ENCODE measurements at places on chromosomes 12 and 14.

GRCh38 chr12:6332459-6332858 lies 9.4 kb downstream of the TNFRSF1A start:
- DNase-seq, result peak; percentile 93

GRCh38 chr14:104370256-104370870 lies 209.2 kb upstream of the C14orf180 start:
- no peak for DNase-seq

- DNase-seq, result peak; percentile 53
These were observed 28.6 kb downstream of the SUDS3 start for GRCh38 chr12:118404876-118405521.

- DNase-seq, result no peak
These were observed 27.3 kb upstream of the BBS10 start for GRCh38 chr12:76375470-76375869.

DNA sequence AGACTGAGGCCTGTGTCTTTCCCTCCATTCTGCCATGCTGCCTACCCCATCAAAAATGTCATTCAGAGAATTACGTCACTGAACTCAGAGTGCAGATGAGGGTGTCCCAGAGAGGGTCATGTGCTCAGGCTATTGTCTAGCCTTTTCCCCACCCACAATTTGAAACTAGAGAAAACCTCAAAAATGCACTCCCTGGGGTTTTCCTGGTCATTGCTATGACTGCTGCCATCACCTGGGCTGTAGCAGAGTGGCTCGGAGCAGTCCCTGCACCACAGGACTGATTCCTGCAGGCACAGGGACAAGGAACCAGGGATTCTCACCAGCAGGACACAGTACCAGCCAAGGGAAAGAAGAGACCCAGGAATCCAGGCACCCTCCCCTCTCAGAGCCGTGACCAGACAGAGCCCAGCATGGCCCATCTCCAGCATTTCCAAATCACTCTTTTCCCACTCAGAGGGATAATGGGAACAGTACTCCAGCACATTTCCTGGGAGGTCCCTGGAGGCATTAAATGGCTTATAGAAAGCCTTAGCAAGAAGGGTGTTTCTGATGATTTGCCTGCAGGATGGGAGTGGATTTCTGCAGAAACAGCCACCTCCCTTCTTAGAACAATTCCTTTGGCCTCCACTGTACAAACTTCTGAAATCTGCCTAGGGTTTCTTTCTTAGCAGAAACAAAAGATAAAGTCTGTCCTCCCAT lies 45.9 kb downstream of the VWF start:
- no peak for DNase-seq

All from fibroblast of skin of abdomen (primary cell).